Right renal pelvis (tissue), 4 donors: ENCODE measurements at places on chromosomes 1 and 21. TPM values are rescaled to one million over a fixed set of nuclear protein-coding genes. Genes with fewer than 3 reads are reported as not detected.

DNA sequence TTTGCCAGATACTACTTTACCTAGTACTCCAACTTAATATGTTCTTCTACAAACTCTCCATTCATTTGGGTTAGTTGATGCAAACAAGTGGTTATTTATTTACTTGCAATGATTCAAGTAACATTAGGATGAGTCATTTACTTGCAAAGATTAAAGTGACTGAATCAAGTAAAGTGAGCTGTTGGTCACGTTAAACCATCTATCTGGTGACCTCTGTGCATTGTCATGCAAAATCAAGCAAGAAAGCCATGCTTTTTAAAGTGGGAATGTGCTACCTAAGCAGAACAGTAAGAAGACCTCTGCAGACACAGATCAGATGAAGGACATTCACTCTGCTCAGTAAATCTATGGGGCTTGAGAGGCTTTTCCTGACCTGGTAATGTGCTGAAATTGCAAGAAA is 254.7 kb downstream of the LRRIQ3 start:
- no peak for DNase-seq

GRCh38 chr1:19735440-19736127 is 64.1 kb downstream of the TMCO4 start:
- no peak for DNase-seq

DNA sequence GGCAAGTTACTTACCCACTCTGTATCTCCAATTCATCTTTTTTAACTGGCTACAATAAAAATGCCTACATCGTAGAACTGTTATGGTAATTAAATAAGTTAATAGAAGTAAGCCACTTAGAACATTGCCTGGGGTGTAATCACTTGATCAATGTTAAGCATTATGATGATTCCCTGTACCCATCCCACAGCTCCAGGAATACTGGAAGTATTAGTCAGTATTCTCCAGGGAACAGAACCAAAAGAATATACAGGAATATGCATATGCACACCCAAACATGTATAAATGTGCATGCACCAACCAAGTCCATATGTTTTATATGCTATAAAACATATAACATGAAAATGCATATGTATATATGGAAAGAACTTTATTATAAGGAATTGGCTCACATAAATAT is 107.3 kb downstream of the UBE2U start:
- DNase-seq = no peak

GRCh38 chr21:42171091-42172053 is 47.6 kb upstream of the ABCG1 start:
- DNase-seq = no peak

DNA sequence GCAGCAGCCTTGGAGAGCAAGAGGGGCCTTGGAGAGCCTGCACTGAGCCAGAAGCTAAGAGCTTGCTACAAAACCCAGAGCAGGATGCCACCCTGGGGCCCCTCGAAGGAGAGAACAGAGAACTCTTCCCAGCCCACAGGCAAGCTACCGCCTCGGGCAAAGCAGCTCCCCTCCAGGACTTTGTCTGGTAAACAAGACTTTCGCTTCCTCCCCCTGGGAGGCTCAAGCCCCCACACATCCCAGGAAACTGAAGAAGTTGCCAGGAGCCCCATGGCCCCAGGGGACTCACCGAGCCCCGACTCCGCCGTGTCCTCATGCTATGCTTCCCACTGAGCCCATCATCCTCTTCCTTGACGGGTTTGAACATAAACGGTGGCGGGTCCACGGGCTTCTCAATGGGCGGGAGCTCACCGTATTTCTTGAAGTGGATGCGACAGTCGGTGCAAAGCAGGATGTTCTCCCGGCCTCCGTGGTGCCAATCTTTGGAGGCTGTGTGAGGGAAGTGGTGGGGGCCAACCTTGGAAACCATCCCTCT is 45.9 kb downstream of the SLC45A1 start:
- DNase-seq = no peak

- DNase-seq = no peak
These were observed 6.3 kb upstream of the TNNT2 start for GRCh38 chr1:201383647-201384405.

- DNase-seq = no peak
These were observed 189.1 kb downstream of the KAZN start for GRCh38 chr1:14787604-14788003.

GRCh38 chr1:25757846-25758185 is 42.2 kb upstream of the SELENON start:
- DNase-seq = no peak

GRCh38 chr1:6273380-6273891 is 12.5 kb upstream of the GPR153 start:
- DNase-seq = no peak

SLAMF6 gene
- 0.10 TPM for polyA plus RNA-seq

SLC2A5 gene
- polyA plus RNA-seq = 0.91 TPM

OR2AK2 gene
- polyA plus RNA-seq = not detected

KIF21B gene
- 3.0 TPM for polyA plus RNA-seq
